ENCODE measurements at places on chromosomes 6 and 20.
A peak's percentile ranks its signal among the peaks of the same experiment; 100 is the strongest.

DNA sequence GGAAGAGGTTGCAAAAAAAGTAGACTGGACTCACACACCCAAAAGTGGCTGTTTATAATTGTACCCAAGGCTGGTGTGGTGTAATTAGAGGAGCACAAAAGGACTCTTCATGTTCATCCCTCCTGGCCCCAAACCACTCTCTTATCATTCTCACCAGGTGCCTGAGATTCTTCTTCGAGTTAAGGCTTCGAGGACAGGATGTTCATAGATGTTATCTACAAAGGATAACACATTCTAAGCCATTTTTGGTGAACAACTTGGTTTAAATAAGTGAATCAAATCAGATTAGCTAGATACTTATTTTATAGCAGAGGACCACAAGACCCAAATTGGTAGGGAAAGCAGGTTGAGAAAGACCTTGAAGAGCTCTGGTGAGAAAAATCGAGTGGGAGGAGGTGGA is 73.1 kb upstream of the SUPT3H start:
- DNase-seq = no peak

GRCh38 chr6:135191508-135192255 is 10.6 kb downstream of the MYB start:
- no peak for DNase-seq

GRCh38 chr20:37230200-37230599 is 31.4 kb downstream of the GHRH start:
- no peak for DNase-seq

- peak; percentile 21 for DNase-seq
These were observed 230.8 kb downstream of the BCAS1 start for GRCh38 chr20:53839423-53840176.

- no peak for DNase-seq
These were observed 17.4 kb upstream of the CD83 start for GRCh38 chr6:14100138-14100537.

- no peak for DNase-seq
These were observed 15.2 kb downstream of the SLC52A3 start for GRCh38 chr20:753136-753535.

- DNase-seq = no peak
These were observed 18.0 kb upstream of the BCAS1 start for GRCh38 chr20:54088430-54088829.

GRCh38 chr6:131949620-131949908 is 1.6 kb downstream of the CCN2 start:
- no peak for DNase-seq

DNA sequence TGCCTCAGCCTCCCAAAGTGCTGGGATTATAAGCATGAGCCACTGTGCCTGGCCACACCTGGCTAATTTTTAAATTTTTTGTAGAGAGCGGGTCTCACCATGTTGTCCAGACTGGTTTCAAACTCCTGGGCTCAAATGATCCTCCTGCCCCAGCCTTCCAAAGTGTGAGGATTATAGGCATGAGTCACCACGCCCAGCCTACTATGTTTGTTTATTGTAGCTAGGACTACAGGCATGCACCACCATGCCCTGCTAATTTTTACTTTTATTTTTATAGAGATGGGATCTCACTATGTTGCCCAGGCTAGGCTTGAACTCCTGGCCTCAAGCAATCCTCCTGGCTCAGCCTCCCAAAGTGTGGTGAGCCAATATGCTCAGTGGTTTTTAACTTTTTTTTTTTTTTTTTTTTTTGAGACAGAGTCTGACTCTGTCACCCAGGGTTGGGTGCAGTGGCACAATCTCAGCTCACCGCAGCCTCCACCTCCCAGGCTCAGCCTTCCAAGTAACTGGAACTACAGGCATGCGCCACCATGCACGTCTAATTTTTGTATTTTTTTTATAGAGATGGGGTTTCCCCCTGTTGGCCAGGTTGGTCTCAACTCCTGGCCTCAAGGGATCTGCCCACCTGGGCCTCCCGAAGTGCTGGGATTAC is 12.0 kb upstream of the DDX43 start:
- no peak for DNase-seq

DNA sequence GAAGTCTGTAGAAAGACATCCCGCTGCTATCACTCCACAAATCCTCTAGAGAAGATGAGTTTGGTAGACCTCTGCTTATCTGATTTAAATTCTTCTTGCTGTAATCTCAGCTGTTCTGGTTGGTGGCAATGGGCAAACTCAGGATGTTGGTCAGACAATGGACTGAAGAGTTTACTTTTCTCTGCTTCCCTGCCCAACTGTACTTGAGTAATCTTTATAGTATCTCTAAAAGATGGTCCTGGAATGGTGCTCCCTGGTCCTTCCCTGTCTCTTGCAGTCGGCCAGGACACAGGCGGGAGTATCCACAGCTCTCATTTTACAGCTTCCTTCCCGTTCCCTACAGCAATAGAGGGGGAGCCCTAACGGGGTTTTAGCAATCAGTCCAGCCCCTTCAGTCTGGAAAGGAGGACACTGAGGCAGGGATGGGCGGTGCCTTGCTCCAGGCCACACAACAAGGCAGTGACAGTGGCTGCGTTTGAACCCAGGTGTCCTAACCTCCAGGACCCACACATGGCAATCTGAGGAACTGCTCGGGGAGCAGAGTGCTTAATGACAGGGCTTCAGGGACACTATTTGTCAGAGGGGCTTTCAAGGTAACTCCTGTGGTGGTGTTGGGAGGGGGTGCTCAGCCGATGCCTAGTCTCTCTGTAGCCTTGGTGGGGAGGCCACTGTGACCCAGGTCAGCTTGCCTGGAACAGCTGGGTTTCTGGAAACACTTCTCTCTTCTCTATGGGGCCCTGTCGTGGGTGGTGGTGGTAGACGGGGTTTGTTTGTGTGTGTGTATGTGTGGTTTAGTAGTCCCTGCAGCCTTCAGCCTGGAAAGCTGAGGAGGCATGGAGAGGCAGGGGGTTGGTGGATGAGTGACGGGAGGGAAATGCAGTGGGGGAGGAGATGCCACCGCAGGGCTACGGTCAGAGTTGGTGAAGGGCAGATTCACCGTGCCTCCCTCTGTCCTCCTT is 9.5 kb upstream of the VEGFA start:
- no peak for DNase-seq

DNA sequence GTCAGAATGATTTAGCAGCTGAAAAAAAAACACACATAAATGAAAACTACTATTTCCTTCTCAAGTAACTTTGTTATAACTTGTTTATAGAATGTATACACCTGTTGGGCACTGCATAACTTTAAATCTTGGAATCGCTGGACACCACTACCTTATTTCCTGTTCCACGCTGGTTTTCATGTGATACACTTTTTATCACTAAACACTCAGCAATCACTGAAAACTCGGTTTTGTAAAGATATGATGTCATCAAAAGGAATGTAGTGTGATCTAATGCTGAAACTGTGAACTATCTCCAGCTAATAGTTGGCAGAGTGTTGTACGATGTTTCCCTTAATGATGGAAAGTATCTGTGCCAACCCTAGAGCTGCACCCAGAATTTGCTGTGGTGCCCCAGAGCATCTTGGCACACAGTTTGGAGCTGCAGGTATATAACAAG is 127.9 kb downstream of the BACH2 start:
- no peak for DNase-seq

DNA sequence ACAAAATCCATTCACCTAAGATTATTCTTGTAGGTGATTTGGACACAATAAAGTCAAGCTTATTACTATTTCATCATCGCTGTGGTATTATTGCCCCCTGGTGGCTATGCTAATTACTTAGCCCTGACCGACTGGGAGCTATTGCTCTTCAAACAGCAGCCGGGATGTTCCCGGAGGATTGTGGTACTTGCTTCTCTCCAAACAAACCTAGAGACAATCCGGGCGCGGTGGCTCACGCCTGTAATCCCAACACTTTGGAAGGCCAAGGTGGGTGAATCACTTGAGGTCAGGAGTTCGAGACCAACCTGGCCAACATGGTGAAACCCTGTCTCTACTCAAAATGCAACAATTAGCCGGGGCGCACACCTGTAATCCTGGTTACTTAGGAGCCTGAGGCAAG is 15.4 kb upstream of the STMND1 start:
- no peak for DNase-seq

DNA sequence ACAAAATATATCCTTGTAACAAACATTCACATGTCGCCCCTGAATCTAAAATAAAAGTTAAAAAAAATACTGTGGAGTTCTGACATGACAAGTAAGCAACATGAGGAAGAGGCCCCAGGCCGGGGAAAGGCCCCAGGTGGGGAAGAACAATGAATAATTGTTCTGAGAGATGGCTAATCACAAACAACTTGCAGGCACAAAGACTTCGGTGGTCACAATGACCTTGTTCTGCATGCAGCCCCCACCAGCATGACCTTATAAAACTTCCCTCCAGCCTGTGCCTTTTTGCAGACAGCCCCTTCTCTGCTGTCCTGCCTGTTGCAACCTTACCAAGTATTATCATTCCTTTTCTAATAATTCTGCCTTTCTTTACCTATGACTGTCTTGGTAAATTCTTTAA is 95.7 kb upstream of the MYLIP start:
- DNase-seq = no peak

DNA sequence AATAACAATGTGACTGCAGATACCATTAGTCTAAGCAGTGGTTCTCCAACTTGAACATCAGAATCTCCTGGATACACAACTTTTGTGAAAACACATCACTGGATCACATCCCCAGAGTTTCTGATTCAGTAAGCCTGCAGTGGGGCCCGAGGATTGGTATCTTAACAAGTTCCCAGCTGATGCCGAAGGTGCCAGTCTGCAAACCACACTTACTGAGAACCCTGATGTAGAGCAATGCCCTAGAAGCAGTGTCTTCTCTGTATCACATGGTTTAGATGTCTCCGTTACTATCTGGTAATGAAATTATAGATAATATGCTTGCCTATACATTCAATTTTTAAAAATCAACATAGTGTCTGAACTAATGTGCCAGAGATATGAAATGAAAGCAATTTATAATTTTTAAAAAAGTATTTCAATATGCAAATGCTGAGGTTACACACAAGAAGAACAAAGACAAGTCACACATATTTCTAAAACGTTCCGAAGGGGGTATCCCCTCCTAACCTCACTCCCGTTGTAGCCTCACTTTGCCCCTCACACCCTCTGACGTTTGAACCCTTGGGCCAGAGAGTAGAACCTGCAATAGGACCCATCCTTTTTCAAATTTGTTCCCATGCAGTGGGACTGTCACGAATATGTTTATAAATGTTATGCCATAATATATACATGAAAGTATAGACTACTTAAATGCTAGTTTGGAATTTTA is 115.4 kb upstream of the SAMD5 start:
- no peak for DNase-seq

Measured in stimulated activated CD8-positive, alpha-beta memory T cell treated with anti-CD3 and anti-CD28 coated beads, Interleukin-2, amount 100 ng/mL, for 48 hours (primary cell).